ENCODE measurements at places on chromosomes 2 and 18.

DNA sequence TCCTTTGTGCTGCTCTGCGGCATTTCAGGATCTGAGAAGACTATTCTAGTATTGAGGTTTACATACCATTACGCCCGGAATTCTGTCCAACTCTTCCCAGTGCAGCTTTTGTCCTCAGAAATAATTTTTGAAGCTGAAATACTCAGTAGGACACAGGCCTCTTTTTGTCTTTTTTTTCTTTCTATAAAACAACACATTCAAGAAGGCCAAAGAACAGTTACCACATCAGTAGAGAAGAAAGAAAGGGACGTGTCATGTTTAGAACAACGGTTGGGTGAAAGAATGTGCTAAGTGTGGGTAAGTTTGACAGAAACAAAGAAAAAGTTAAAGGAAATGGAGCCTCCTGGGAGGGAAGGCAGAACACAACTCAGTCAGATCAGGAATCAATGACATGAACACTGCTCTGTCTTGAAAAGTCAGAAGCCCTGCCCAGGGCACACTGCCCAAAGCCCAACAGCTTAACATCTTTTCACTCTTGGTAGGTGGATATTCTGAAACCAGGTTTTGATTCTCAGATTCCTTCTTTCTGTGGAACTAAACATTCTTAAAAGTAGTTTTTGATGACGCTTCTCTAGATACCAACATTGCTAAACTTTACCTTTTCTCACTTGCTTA is 198.6 kb upstream of the CWC22 start:
- no peak for DNase-seq

DNA sequence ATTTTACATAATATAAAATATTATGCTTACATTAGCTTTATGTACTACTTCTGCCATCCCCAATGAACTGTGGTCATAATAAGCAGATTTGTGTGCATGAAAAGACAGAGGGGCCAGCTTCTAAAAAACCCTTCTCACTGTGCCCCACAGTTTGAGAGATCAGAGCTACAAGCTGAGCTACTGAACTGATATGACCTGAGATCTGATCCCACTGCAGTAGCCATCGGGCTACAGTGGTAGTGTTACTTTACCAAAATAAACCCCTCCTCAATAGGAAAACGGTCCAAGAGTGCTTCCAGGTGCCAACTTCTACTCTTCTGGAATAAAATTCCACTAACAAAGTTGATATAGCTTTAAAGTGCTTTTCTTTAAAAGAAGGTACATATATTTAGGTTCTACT is 43.1 kb downstream of the IKZF2 start:
- DNase-seq, result no peak

GRCh38 chr2:54114936-54115283 is 505 bp upstream of the ACYP2 start:
- no peak for DNase-seq

DNA sequence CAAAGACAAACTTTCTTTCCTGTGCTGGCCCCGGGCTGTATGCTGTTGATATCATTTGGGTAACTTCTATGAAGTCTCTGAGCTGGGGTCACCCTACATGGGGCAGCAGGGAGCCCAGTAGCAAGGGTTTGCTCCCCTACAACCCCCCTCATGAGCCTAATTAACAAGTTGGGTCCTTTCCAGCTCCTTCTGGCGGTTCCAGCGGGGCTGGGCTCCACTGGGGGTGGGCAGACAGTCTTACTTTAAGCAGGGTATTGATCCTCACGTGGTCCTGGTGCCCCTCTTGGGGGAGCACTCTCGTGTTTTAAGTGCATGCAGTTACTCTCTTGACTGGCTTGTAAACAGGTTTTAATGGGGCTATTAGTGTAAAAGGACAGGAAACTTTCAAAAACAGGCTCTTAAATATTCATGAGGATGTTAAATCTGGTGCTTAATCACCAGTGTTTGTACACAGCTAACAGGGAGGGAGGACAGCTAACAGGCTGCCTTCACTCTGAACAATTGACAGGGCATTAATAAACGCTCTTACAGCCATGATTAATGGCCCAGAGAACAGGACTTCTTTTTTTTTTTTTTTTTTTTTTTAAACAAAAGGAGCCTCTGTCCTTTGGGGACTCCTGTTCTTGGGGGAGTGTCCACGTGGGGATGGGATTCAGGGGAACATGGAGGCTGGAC is 36.6 kb upstream of the SKOR2 start:
- DNase-seq, result no peak

- DNase-seq, result no peak
These were observed 178.2 kb downstream of the LOXHD1 start for GRCh38 chr18:46478796-46479195.
